ENCODE measurements at places on chromosomes 6 and 20.

DNA sequence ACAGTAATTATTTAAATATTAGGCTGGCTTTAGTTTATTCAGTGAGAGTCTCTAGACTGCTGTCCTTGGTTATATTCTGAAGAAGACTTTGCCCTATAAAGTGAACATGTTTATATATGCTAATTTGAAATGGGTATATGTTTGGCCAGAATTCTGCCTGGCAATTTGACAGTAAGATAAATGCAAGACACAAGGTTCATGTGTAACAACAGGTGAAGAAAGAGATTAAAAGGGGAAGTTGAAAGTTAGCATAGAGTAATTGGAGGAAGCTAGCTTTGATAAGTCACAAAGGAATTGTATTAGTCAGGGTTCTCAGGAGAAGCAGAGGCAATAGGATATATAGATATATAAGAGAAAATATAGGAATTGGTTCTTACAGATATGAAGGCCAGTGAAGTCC, 191.4 kb downstream of the CENPW start:
- DNase-seq, result no peak

- no peak for DNase-seq
These were observed 43.0 kb downstream of the NTSR1 start for GRCh38 chr20:62751551-62752150.

- DNase-seq, result no peak
These were observed 44.4 kb downstream of the TRAM2 start for GRCh38 chr6:52532457-52532856.

DNA sequence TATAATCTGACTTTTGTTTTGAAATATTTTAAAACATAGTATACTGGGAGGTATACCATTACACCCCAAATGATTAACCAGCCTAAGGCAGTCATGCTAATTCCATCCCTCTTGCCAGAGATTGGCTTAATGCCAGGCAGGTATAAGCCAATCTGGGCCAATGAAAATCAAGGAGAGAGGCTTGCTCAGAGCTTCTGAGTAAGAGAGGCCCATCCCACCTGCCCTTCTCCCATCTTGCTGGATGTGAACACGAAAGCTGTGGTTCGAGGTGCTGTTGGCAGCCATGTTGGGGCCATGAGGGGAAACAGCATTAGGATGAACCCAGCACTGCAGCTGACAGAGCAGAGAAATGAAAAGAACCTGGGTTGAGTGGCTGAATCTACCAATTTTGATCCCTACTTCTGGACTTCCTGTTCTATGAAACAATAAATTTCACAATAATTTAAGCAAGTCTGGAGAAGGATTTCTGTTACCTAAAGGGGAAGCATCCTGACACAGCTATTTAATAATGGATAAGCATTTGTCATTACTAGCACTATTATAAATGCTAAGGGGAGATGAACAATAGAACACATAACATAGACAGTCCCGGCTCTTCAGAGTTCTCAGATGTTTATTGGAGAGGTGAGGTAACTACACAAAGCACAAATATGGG, 152.3 kb downstream of the CDC5L start:
- DNase-seq, result no peak

DNA sequence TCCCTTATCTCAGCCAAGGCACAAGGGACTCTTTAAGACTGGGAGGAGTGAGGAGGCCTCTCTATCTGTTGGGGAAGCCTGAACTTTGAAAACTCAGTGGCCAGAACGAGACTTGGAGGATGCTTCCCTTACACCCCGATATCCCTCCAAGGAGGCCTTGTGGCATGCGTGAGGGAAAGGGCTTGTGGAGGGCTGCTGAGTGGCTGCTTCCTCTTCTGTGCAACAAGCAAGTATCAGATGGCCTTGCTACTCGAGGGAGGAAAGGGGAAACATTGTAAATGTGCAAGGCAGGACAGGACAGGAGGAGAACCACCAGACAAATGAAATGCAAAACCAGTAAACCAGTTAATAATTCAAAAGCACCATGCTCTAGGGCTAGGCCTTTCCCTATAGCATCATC, 306.5 kb upstream of the MAP3K7 start:
- DNase-seq, result no peak

DNA sequence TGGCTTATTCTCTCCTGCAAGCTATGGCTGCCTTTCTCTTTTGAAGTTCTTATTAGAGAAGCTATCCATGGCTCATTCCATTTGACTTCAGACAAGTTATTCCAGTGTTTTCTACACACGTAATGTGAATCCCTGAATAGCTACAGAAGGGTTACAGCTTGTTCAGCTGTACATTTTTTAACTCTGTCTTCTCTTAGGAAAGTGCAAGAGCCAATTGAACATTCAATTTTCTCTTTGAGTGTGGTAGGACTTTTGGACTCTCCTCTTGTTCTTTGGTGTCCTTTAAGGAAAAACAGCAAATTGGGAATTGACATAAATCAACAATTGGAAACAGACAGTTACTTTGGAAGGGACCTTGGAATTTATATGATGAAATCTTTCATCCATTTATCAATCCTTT, 125.8 kb downstream of the EPM2A start:
- DNase-seq, result no peak

DNA sequence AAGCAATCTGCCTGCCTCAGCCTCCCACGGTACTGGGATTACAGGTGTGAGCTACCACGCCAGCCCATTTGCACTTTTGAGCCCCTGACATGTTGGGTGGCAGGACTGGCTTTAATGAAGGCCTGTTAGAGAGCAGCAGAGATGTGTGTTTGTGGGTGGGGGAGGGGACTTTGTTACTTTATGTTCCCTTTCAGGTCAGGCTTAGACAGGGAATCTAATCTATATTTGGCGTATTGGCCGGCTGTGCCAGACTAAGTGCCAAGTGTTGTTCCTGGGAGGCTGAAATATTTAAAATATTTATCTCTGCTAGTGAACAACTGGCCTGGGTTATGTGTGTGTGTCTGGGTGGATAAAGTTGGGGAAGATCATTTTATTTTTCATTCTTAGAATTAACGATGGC, 6.1 kb downstream of the GMPR start:
- DNase-seq, result no peak

DNA sequence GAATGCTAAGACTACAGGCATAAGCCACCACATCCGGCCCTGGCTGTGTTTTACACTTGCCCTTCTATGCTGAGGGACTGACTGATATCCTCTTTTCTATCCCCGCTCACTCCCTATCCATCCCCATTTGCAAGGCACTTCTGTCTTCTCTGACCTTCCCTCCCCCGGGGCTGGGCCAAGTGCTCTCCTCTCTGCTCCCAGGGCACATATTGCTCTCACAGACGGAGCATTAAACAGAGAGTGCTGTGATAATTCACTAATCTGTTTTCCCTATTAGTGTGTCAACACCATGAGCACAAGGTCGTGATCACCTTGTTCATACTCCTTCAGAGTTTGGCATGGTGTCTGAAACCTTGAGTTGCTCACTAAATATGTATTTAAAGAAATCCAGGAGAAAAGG, 9.0 kb upstream of the SLC2A12 start:
- no peak for DNase-seq

DNA sequence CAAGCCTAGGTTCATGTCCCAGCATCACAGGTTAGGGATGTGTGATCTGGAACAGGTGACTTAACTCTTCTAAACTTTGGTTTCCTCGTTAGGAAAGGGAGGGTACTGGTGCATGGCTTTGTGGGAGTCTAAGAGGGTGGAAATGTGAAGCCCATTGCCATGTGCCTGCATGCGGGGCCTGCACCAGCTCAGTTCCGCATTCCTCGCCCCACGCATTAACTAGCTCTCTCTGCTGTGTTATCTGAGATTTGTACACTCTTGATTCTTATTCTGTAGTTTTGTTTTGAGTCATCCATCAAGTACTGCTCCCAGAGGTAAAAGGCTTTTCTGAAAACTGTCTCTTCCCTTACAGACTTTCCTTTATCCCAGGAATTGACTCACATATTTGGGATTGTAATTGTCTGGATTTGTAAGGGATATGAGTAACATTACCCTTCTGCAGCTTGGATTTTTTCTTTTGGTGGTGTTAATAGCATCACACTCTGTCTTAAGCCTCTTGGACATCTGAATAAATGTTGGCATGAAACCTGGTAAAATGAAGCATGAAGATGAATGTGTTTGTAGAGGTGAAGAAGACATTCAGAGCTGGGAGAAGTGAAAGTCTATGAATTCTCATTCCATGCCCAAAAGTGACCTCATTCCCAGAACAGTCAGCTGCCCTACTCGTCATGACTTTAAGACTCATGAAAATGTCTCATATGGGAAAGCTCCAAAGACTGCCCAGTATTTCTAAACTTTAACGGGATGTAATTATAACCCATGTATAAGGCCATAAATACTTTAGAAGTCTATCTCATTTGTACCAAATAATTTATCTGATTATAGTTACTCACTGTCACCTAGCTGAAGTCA, 357.3 kb downstream of the FOXA2 start:
- DNase-seq, result no peak

DNA sequence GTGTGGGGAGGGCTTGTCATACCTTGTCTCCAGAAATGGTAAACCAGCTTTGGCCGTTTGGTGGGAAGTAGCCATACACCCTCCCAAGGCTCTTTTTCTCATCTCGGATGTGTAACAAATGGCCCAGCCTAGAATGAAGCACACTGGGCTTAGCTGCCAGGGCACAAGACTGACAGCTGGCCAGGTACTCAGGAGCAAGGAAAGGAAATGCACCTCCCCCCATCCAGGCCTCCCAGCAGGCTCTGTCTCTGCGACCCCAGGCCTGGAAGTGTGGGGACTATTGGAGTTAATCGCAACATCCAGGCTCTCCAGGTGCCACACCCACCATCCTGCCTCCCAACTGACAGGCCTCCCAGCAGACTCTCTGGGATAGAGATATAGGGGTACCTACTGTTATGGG, 43.0 kb downstream of the MRS2 start:
- no peak for DNase-seq

GRCh38 chr20:64099880-64100565, 7.3 kb downstream of the NPBWR2 start:
- DNase-seq, result no peak

DNA sequence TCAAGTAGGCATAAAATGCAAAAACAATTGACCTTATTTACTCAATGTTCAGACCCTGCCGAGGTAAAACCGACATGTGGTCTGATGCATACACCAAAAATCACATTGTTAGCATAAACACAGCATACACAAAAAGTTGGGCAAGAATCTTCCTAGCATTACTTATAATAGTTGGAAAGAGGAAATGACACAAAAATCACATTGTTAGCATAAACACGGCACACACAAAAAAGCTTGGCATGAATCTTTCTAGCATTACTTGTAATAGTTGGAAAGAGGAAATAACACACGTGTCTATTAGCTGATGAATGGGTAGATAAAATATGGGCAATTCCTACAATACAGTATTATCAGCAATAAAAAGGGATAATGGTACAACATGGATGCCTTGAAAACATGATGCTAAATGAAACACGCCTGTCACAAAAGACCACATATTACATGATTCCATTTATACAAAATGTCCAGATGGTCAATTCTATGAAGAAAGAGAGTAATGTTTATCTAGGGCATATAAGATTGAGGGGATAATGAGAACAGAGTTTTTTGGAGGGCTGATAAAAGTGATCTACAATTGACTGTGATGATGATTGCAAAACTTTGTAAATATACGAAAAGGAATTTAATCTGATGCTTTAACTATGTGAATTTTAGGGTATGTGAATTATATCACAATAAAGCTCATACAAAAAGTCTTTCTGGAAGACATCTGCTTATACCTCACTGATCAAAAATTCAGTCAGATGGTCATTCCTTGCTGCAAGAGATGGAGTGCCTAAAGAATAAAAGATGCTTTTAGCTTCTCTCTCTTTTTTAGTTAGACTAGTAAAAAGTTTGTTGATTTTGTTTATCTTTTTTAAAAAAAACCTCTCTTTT, 1019.5 kb upstream of the CITED2 start:
- DNase-seq, result no peak

DNA sequence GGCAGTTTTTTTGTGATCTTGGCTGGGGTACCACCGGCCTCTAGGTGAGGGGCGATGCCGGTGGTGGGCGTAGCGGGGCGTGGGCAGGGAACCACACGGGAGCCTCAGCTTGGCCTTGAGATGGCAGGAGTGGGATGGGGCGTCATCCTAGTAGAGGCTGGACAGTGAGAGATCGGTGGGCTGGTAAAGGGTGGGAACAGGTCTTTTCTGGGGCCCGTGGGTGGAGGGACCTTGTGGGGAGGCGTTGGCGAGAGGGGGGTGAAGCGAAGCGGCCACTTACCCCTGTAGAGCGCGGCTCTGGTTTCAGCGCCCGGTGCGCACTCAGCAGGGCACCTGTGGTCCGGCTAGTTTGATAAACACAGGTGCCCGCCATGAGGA, 12.0 kb downstream of the ITPR3 start:
- no peak for DNase-seq

- no peak for DNase-seq
These were observed 19.4 kb upstream of the CCM2L start for GRCh38 chr20:31990641-31991338.

DNA sequence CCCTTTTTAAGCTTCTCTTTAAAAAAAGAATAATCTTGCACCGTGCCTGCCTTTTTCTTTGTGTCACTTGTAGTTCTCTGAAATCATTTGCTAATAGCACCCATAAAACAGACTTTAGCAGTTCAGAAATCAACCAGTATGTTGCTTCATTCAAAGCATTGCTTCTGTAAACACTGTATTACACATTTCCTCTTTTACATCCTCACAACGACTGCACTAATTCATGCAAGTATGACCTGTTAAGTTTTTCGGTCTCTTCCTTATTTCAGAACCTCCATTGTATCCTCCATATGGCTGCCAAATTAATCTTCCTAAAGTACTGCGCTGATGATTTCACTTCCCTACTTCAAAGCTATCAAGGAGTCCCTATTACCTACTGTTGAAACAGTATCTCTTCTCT, 142.9 kb upstream of the RNF217 start:
- no peak for DNase-seq

GRCh38 chr20:48342822-48343513, 484.8 kb downstream of the PREX1 start:
- no peak for DNase-seq

Measured in neuronal stem cell (in vitro differentiated cells).